ENCODE measurements at places on chromosomes 6 and 20. TPM values are rescaled to one million over a fixed set of nuclear protein-coding genes. Genes with fewer than 3 reads are reported as not detected.

GRCh38 chr6:72580281-72580940, 41.5 kb upstream of the KCNQ5 start:
- DNase-seq: no peak

DNA sequence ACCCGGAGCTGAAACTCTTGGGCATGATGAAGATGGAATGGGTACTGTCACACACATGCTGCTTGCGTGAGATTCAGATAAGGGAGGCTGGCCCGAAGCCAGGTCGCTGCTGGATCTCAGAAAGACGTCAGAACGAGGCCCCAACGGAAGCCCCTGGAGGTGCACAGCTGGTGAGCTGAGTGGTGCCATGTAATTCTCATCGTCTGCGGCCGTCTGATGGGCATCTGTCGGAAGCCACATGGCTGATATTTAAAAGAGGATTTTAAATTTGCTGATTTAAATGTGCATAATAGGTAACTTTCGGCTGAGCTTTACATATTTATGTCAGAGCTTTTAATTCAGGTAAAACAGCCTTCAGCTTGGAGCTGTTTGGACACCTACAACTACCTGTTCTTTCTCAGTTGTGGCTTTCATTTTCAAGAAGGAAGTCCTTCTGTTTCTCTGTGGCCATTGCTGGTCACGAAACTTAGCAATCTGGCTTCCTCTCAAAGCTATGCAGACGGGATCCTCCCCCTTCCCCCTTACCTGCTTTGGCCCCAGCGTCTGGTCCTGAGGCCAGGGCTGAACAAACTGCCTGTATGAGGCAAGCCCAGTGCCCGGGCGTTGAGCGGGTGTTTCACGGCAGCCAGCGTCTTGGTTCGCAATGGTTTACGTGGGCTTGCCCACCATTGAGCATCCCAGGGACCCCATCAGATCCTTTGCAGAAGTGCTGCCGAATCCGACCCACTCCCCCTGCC, 9.2 kb downstream of the SLCO4A1 start:
- DNase-seq: peak; percentile 69

- no peak for DNase-seq
These were observed 15.6 kb downstream of the ENPP1 start for GRCh38 chr6:131823276-131823902.

ENPP3 gene
- 0.74 TPM for total RNA-seq

DNA sequence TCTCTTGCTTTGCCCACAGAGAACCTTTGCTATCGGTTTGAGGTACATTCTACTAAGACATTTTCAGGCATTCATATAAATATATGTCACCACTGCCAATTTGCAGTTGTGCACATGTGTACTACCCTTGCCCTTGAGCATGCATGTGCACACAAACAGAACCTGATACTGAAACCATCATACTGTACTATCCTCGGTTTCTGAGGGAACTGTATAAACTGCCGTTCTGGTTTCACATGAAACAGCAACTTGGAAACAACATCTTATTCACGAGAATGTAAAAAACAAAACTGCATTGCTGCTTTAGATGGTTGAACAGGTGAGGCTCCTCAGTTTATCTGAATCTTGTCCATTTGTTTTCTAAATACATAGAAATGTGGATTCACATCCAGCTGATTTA, 151.2 kb upstream of the TMEM170B start:
- no peak for DNase-seq

- no peak for DNase-seq
These were observed 154.5 kb upstream of the PLCB4 start for GRCh38 chr20:8914421-8914820.

GPR63 gene
- total RNA-seq: 0.50 TPM

Data from omental fat pad (tissue), 4 donors.